ENCODE measurements at places on chromosomes 7 and 10.
A peak's percentile ranks its signal among the peaks of the same experiment; 100 is the strongest.

DNA sequence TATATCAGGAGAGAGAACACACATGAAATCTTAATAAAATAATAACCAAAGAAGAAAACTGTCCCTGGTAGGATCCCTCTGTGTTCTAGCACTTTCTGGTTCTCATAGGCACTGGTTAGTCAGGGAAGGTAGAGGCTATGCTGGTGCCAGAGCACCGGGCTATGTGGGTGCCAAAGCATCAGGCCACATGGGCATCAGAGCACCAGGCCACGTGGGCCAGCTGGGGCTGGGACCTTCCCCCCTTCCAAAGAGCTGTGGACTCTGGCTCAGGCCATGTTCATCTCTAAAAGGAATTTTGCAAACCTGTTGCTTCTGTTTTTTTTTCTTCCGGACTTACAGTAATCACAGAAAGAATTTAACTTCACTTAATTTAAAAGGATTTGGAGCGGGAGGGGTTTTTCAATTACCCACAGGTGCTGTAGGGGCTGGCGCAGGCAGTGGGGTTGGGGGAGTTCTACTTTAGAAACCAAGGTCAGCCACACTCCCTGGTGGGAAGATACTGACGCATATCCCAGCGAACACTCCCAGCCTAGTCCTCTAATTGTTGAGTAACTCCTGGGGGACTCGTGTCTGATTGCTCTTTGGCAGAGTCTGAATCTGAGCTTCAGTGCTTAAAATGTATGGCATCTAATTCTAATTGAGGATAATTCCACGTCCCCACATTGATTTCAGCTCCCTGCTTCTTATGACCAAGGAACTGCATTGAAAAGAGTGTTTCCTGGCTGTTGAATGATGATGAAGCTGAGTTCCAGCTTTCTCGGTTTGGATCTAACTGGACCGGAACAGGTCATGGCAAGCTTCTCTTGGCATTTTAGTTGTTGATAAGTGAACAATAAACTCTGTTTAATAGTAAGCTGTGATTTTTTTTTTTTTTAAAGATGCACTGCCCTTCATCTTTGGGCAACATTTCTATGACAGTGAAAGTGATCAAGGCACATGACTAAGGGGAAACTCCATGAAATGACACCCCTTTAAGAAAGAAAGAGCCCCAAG, 110.7 kb upstream of the FZD8 start:
- DNase-seq = no peak

- DNase-seq = peak; percentile 11
Observed at GRCh38 chr7:100683659-100684533, 10.2 kb downstream of the GIGYF1 start.

GRCh38 chr10:120607710-120608703, 151.0 kb downstream of the PLPP4 start:
- DNase-seq = no peak

- no peak for DNase-seq
Observed at GRCh38 chr7:8699875-8700624, 266.6 kb downstream of the NXPH1 start.

DNA sequence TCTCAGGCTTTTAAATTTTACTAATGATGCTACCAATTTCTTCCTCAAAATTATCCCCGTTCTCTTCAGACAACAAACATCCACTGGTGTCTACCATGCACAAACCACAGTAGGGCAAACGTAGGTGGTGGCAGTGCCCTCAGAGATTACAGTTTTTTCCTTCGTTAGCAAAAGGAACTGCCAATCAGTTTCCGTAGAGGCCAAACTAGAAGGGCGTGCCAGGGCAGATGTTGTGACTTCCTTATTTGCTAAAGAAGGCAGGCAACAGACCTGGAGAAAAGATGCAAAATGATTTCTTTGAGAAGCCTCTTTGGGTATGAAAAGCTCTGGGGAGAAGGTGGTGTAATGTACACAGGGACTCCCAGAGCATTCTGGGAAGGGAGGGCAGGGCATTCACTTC, 7.6 kb upstream of the FAM180A start:
- no peak for DNase-seq

DNA sequence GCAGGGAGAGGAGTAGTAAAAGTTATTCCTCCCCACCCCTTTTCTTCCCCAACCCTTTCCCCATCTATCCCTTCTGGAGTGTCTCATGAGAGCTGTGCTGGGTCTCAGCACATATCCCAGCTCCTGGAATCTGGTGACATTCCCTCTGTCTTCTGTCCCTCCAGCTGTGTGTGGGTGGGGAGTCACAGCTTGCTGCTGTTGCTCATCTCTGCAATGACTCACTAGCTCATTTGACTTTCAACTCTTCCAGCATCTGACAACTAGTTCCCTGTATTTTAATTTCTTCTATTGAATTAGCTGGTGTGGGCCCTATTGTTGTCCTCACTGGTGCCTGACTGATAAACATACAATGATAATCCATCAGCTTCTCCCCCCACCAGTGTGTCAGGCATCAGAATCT, 198.9 kb upstream of the AUTS2 start:
- DNase-seq = peak; percentile 40

DNA sequence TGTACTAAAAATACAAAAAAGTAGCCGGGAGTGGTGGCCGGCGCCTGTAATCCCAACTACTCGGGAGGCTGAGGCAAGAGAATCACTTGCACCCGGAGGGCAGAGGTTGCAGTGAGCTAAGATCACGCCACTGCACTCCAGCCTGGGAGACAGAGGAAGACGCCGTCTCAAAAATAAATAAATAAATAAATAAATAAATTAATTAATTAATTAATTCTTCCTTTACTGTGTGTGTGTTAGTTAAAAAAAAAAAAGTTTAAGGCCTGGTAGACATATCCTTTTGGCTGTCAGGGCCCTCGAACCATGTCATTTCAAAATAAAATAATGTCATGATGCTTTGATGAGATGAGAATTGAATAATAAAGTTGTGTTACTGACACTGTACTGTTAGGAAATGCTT, 81.3 kb downstream of the ZNF467 start:
- DNase-seq = no peak

DNA sequence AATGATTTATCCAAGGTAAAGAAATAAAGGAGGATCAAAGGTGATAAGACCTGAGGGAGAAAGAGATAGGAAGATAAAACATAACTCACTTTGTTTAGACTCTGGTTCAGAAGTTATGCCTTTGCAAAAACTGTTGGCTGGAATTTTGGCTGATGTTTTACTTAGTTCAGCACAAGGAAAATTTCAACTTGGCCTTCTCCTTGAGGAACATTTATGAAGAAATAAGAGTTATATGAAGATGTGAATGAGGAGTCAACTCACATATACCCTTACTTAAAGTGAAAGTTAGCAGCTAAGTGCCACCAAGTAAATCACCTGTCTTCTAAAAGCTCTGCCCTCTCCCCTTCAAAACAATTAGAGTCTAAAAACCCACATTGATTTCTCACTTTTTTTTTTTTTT, 39.7 kb upstream of the COL1A2 start:
- no peak for DNase-seq

GRCh38 chr7:74083928-74084721, 521 bp downstream of the LIMK1 start:
- DNase-seq = peak; percentile 79

DNA sequence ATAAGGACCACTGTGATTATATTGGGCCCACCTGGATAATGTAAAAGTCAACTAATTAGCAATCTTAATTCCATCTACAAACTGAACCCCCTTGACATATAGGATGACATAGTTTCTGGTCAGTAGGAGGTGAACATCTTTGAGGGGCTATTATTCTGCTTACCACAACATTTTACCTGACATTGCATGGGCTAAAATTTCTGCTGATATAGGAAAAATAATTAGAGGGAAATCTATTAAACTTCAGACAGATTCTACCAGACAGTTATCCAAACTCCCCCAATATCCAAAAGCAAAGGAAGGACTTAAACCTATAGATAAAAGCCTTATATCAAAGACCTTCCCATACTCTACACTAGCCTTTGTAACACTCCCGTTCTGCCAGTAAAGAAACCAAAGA, 443.6 kb downstream of the GRM8 start:
- no peak for DNase-seq

GRCh38 chr7:36967387-36967786, 243.1 kb upstream of the AOAH start:
- peak; percentile 80 for DNase-seq

- no peak for DNase-seq
Observed at GRCh38 chr7:90850471-90850870, 254.3 kb downstream of the CDK14 start.

DNA sequence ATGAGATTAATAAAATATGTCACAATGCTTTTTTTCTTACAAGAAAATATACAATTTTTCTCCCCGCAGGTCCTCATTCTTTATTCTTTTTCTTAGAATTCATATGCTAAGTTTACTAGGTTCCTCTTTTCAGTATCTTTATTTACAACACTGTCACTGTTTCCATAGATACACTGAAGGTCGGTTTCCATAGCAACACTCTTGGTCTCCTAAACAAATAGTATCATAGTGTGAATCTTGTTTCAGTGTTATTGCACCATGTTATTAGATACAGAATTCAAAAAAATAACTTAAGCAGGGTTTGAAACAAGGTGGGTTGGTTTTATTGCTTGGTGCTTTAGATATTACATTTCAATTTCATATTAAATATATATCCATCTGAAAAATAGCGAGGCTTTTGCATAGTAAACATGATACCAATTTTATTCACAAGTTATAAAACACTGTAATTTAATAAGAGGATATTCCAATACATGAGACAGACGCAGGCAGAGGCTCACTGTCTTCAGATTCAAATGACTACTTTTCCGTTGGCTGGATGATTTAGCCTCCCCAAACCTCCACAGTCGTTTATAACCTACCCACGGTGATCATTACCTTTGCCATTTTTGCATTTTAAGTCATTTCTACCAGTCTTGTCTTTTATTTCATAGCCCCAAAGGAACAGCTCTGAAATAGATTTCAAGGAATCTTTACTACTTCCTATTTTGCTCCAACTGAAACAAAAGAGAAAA, 88.9 kb upstream of the KLF6 start:
- DNase-seq = no peak

GRCh38 chr7:143419880-143420279, 11.2 kb upstream of the EPHA1 start:
- DNase-seq = no peak

GRCh38 chr7:32033006-32033405, 37.2 kb downstream of the PDE1C start:
- no peak for DNase-seq

- DNase-seq = no peak
Observed at GRCh38 chr7:157300369-157300825, 36.4 kb upstream of the DNAJB6 start.

DNA sequence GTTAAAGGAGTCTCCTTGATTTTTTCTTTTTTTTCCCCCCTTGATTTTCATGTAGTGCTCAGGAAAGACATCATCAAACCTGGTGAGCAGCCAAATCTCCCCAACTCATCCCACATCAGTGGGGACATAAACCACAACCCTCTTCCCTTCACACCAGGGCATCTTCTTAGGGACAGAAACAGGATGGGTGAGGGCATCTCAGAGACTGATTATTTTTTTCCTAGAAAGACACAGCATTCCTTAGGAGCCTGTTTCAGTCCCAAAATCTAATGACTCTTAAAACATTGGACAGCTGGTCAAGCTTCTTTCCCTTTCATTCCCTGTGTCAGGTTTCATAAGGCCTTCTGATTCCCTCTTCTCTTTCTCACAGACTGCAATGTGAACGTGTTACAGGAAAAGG, 31.5 kb upstream of the GSAP start:
- no peak for DNase-seq

GRCh38 chr7:38396852-38397251, 123.4 kb upstream of the TARP start:
- no peak for DNase-seq

GRCh38 chr10:33365871-33366411, 31.5 kb upstream of the NRP1 start:
- DNase-seq = no peak

DNA sequence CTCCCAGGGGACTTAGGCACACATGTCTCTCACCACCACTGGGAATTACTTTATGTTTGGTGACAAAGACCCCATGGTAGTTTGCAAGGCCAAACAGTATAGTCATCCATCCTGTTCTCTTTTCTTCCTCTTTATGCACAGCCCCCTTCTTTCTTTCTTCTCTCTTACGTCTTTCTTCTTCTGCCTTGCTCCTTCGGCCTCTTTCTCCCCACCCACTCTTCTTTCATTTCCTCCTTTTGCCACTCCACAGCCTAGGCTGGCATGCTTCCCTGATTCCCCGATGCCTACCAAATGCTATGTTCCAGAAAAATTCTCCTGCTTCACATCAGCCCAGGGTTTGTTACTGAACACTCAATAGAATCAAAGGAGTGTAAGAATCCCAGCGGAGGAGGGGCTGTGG, 62.4 kb upstream of the MKLN1 start:
- DNase-seq = no peak

Measured in iPS-NIHi11 (cell line).